ENCODE measurements at places on chromosomes 4 and X. TPM values are rescaled to one million over a fixed set of nuclear protein-coding genes. Genes with fewer than 3 reads are reported as not detected.

GRCh38 chrX:136063340-136064079 is 78.3 kb downstream of the SLC9A6 start:
- no peaks in the 10 kb centered on the region for H3K36me3 ChIP-seq
- peak; percentile 72 for DNase-seq
- no peaks in the 10 kb centered on the region for H3K4me1 ChIP-seq
- peak overlapping the region; percentile 80 for H3K27ac ChIP-seq

Gene NLGN3
- 2.3 TPM for total RNA-seq

DNA sequence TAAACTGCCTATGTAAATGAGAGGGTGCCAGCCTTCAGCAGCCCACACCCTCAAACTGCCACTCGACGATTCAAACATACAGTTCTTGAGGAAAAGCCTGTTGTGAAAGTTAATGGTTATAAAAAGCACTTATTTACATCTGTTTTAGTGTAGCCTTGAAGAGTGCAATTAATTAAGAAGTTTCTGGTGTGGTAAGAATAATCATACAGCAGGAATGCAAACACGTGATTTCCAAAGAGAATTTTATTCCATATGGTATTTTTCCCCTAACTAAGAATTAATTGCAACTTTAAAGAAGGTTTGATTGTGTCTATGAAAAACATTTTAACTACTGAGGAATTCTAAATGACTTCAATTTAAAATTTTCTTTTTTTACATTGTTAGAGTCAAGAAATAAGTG is 176.3 kb upstream of the PITX2 start:
- H3K27me3 ChIP-seq, result no peaks in the 10 kb centered on the region
- H3K27ac ChIP-seq, result no peak overlapping the region
- DNase-seq, result no peak
- peaks cover 4% of the 10 kb centered on the region for H3K4me1 ChIP-seq
- no peak overlapping the region for H3K4me3 ChIP-seq

DNA sequence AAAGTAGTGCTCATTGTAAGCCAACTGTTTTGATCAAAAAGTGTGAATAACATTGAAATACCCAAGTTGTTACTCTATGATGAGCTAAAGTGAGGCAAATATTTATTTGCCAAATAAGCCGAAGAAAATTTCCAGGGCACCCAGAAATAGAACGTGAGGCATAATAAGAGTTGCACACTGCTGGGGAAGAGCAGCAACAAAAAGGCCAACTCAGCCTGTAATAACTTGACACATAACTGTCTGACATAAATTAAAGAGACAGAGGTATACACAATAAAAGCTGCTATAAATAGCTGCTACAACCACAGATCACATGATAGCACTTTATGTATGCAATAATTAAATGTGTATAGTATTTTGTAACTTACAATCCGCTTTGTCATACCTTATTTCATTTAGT is 2.0 kb upstream of the ABCB7 start:
- no peaks in the 10 kb centered on the region for H3K27me3 ChIP-seq
- H3K36me3 ChIP-seq, result no peaks in the 10 kb centered on the region
- H3K4me3 ChIP-seq, result no peak overlapping the region
- no peaks in the 10 kb centered on the region for H3K4me1 ChIP-seq
- no peak overlapping the region for H3K27ac ChIP-seq

DNA sequence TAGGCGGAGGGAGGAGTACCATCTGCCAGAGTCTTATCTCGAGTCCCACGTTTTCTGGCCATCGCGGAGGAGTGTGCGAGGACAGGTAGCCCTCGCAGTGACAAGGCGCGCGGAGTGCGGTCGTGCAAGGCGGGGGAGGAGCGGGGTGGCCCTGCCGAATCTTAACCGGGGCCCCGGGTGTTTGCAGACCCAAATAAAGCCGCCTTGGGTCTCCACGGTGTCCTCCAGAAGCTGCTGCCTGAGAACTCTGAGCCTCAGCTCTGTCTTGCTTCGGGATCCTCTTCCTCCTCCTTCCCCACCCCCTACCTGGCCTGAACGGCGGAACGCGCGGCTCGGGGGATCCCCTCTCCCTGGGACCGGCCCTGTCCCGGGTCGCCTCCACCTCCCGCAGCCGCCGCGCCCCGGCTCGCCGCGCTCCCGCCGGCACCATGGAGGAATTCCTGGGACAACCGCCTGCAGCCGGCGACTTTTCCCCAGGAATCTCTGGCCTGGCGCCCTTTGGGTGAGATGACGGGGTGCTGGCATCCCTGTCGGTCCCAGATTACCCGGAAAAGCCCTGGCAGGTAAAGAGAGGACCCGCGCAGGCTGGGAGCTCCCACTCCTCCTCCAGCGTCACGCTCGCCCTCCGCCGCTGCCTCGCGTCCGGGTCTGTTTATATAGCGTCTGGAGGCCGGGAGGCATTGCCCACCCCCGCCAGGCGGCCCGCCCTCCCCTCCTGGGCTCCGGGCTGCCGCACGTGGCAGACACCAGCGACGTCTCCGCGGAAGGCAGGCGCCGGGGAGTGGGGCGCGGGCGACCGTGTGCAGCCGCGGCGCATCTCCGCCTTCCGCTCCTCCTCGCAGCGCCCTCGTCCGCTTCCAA is at the start of gene GALNTL6:
GALNTL6 (plus strand) TSS at position 740 of the 861 bp plus-strand sequence.
- peak; percentile 56 for DNase-seq
- no peak within 1 kb of the TSS for H3K27ac ChIP-seq
- no peaks in the 10 kb centered on the region for H3K36me3 ChIP-seq
- peaks cover 22% of the 10 kb centered on the region for H3K27me3 ChIP-seq
- peak within 1 kb of the TSS; percentile 49 for H3K4me3 ChIP-seq

Gene GNRHR
- not detected for total RNA-seq

DNA sequence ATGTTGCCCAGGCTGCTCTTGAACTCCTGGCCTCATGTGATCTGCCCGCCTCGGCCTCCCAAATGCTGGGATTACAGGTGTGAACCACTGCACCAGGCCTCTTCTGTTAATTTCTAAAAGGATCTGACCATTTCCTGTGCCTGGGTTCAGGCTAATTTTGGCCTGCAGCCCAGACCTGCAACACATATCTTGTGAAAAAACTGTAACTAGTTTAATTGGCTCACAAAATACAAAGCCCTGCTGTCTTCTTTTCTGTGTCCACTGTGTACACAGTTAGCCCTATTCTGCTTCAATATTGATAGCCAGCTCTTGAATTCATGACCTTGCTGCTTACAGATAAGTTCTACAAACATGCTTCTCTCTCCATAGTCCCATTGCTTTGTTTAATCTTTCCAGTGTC is 753.5 kb downstream of the PDHA2 start:
- no peaks in the 10 kb centered on the region for H3K27me3 ChIP-seq
- H3K4me1 ChIP-seq, result no peaks in the 10 kb centered on the region
- DNase-seq, result no peak

DNA sequence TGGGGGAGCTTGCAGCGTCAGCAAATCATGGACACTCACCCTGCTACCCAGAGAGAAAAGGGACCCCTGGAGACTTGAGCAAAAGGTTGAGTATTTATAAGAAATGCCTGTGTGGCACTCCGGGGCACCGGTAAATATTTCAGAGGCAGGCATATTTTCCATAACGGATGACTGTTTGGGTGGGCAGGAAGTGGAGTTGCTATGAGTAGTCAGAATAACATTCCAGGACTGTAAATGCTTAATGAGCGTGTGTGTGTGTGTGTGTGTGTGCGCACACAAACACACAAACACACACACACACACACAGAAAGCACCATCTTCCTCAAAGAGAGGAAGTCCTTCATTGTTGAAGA is 74.6 kb downstream of the MXRA5 start:
- H3K4me1 ChIP-seq, result no peaks in the 10 kb centered on the region
- H3K4me3 ChIP-seq, result no peak overlapping the region
- no peak for DNase-seq
- no peak overlapping the region for H3K27ac ChIP-seq

DNA sequence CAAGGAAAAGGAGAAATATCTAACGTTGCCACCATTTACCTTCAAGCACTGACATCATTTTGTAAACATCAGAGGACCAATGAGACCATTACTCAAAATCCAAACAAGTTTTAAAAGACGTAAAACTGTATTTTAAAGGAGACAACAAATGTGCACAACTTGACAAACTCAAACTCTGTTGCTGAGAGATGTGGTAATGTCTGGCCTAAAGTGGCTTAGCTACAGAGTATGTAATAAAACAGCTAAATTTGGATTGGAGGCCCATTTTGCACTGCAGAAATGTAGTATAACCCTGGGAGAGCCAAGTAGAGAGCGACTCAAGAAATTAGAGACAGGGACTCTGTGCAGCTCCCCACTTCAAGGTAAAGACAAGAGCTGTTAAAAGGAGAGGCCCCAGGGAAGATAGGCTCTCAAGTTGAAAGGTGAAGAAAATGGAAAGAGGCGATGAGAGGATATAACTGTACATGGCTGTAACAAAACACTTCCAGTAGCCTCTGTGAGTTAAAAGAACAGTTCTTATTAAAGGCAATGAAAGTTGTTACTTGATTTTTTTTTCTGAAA is 20.3 kb downstream of the UNC5C start:
- H3K4me1 ChIP-seq, result no peaks in the 10 kb centered on the region
- no peak overlapping the region for H3K4me3 ChIP-seq
- no peaks in the 10 kb centered on the region for H3K36me3 ChIP-seq
- H3K27me3 ChIP-seq, result no peaks in the 10 kb centered on the region

- no peak for DNase-seq
- no peaks in the 10 kb centered on the region for H3K36me3 ChIP-seq
- H3K4me3 ChIP-seq, result no peak overlapping the region
- H3K4me1 ChIP-seq, result no peaks in the 10 kb centered on the region
- H3K27me3 ChIP-seq, result no peaks in the 10 kb centered on the region
Observed at GRCh38 chrX:93594780-93595179, 78.6 kb downstream of the NAP1L3 start.

- no peaks in the 10 kb centered on the region for H3K27me3 ChIP-seq
- peak; percentile 33 for DNase-seq
- H3K36me3 ChIP-seq, result no peaks in the 10 kb centered on the region
- H3K27ac ChIP-seq, result no peak overlapping the region
- H3K4me3 ChIP-seq, result no peak overlapping the region
Observed at GRCh38 chrX:1444561-1445500, 7.9 kb downstream of the ASMTL start.

Gene PRKX
- total RNA-seq, result 6.9 TPM

Gene NCAPG
- under 0.01 TPM for total RNA-seq

GRCh38 chr4:81214144-81214880 is 710 bp downstream of the PRKG2 start:
- H3K27me3 ChIP-seq, result peaks cover 16% of the 10 kb centered on the region
- peak overlapping the region; percentile 43 for H3K27ac ChIP-seq
- H3K36me3 ChIP-seq, result no peaks in the 10 kb centered on the region
- peak overlapping the region; percentile 50 for H3K4me3 ChIP-seq

GRCh38 chr4:38141808-38142500 is 181.8 kb downstream of the PTTG2 start:
- H3K27me3 ChIP-seq, result no peaks in the 10 kb centered on the region
- peaks cover 20% of the 10 kb centered on the region for H3K4me1 ChIP-seq
- H3K27ac ChIP-seq, result peak overlapping the region; percentile 51
- no peak overlapping the region for H3K4me3 ChIP-seq
- peaks cover 25% of the 10 kb centered on the region for H3K36me3 ChIP-seq
- DNase-seq, result no peak

Gene ELF4
- 5.4 TPM for total RNA-seq

DNA sequence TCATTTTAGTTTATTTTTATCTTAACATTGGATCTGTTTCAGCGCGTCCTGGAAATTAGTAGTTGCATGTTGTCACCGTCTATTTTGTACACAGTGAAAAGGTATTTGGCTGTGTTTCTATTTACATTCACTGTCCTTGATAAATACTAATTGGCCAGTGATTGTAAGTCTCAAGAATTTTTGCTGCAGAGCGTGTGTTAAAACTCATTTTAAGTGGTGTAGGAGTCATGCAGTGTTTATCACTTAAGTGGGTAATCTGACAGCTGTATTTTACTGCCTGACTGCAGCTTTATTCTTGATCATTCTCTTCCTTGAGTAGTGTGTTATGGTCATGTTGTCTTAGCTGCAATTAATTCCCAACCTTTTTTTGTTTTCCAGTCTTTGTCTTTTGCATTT is 9.8 kb downstream of the GUCY1A1 start:
- H3K4me3 ChIP-seq, result no peak overlapping the region
- H3K27me3 ChIP-seq, result no peaks in the 10 kb centered on the region
- DNase-seq, result no peak
- H3K36me3 ChIP-seq, result no peaks in the 10 kb centered on the region
- H3K27ac ChIP-seq, result peak overlapping the region; percentile 45

DNA sequence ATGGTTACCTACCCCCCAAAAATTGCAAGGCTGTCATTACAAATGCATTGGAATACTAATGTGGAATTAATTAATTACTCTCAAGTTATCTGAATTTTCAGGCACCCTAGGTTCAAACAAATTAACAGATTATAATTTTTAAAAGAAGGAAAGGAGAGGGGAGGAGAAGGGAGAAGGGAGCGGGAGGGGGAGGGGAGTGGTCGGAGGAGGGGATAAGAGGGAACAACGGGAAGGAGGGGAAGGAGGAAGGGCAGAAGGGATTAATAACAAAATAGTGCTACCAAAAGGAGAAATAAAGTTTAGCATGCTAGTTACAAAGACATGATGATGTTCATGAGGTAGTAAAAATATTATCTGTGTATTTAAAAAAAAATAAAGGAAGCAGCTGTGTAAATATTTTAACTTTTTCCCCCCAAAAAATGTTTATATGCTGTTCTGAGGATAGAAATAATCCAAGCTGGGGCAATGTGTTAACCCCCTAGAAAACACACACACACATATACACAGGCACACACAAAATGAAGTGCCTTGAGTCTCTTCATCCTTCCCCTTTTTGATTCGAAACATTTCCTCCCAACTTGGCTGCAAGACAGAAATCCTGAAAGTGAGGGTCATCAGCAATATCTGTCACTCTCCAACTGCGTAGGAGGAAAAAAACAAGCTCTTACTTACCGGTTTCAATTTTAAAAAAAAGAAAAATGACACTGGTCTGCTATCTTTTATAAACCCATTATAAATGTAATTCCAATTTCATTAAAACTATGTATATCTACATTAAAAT is 58.8 kb downstream of the PPP3CA start:
- no peak overlapping the region for H3K27ac ChIP-seq
- no peak overlapping the region for H3K4me3 ChIP-seq
- DNase-seq, result no peak

DNA sequence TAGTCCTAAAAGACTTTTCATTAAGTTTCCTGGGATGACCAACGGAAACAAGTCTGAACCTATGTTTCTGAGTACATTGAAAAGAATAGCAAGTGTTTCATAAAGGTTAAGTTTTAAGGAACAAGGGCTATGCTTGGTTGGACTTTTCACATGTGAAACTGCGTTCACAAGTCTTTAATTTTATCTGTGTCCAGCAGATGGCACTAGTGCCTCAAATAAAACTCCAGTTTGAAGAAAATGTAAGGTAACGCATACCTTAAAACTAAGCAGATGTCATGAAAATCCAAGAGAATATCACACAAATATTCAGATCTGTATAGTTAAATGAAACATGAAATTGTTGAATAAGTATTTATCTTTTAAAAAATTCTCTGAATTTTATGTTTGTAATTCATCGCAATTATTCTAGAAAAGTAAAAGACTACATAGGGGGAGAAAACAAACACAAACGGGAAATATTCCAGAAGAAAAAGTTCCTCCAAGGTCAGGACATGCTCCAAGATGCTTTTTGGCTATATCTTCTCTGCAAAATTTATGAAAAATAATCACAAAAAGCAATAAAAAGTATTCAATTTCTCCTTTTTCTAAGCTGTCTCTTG is 89.6 kb upstream of the MAD2L1 start:
- H3K4me3 ChIP-seq, result no peak overlapping the region
- no peak overlapping the region for H3K27ac ChIP-seq
- H3K27me3 ChIP-seq, result no peaks in the 10 kb centered on the region
- no peak for DNase-seq
- H3K4me1 ChIP-seq, result no peaks in the 10 kb centered on the region

- H3K4me1 ChIP-seq, result no peaks in the 10 kb centered on the region
- peak; percentile 27 for DNase-seq
- no peaks in the 10 kb centered on the region for H3K27me3 ChIP-seq
- H3K36me3 ChIP-seq, result no peaks in the 10 kb centered on the region
Observed at GRCh38 chr4:8618421-8618820, 25.9 kb downstream of the CPZ start.
